H7 (cell line): ENCODE measurements at places on chromosomes 3 and 15.

DNA sequence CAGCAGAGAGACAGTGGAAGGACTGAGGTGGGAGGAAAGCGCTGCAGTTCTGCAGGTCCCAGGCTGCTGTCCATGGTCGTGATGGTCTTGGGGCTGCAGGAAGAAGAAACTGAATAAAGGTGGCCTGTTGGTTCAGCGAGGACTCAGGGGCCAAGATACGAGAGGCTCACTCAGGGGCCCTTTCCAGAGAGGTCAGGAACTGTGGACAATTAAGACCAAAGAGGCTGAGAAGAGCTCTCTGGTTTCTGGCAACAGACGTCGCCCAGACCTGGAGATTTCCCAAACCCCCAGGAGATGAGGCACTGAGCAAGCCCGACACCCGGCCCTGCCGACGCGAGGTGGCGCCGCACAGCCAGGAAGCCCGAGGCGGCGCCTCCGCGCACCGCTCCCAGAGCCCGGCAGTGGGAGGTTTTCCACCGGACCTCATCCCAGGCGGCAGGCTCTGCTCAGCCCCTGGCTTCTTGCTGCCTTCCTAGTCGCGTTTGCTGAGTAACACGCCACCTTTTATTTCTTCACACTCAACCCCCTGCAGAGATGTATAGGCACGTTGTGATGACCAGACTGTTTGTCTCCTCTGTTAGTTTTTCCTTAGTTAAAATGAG is 56.4 kb upstream of the ARRDC4 start:
- DNase-seq, result peak; percentile 87

DNA sequence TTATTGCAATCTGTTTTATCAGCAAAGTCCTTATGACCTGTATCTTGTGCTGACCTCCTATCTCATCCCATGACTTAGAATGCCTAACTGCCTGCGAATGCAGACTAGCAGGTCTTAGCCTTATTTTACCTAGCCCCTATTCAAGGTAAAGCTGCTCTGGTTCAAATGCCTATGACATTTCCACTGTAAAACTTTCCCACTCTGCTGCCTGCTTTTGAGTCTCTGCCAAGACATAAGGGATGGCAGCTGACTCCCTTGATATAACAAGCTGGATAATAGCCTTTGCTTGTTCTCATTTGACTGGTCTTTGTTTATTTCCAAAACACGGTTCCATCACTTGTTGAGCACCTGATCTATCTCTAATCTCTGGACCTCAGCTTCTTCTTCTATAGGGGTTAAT is 131.9 kb upstream of the STRIT1 start:
- DNase-seq, result no peak

GRCh38 chr3:48039487-48040190 is 23.4 kb upstream of the MAP4 start:
- peak; percentile 17 for DNase-seq

DNA sequence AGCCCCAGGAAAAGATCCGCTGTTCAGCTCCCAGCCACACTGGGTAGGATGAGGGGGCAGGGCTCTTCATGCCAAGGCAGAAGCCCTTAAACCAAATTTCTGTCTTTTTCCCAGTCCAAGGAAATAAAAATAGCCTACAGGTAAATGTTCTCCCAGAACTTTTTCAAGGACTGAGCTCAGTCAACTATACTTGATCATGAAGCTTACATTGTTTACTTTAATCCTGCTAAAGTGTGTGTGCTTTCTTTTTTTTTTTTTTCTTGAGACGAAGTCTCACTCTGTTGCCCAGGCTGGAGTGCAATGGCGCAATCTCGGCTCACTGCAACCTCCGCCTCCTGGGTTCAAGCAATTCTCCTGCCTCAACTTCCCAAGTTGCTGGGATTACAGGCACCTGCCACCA is 17.9 kb downstream of the CLDN18 start:
- no peak for DNase-seq

DNA sequence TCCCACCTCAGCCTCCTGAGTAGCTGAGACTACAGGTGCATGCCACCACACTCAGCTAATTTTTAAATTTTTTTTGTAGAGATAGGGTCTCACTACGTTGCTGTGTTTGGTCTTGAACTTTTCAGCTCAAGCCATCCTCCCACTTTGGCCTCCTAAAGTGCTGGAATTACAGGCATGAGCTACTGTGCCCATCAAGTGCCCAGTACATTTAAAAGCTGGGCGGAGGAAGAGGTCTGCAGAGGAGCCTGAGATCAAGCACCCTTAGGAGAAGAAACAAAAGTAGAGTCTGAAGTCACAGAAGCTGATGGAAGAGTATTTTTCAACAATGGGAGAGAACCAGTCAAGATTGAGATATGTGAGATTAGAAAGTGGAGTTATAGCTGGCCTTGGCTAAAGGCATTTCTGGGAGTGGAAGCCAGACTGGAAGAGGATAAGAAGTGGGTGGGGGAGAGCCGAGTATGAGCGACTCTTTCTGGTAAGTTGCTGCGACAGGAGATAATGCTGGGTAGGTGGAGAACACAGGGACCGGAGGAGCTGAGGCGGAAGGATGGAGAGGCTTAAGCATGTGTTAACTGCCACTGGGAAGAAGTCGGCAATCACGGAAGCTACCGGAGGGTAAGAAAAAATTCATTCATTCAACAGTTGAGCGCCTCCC is 782 bp upstream of the IREB2 start:
- peak; percentile 63 for DNase-seq

DNA sequence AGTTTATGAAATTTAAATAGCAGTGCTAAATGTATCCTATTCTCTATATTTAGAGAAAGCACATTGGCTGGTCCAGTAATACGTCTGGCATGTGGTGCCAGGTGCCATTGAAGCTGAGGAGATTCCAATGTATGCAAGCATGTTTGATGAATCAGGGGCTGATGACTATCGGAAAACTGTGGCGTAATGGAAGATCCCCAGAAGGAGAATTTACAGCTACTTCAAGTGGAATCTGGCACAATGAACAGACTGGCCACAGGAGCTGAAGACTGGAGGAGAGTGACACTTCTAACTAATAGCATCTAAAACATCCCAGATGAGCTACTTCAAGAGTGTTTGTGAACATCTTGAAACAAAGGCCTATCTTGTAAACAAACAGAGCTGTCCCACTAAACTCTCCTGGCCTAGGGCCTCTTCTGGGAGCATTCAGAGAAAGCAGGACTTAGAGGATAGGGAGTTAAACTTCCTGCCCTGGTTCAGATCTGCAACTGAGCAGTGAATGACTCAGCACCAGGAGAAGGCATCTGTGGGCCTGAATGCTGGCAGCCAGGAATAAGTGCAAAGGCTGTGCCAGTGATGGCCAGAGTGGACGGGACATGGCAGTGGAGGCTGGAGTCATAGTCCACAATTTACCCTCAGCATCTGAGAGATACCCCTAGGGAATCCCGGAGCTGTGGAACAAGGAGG is 15.2 kb upstream of the ACTC1 start:
- DNase-seq, result no peak

DNA sequence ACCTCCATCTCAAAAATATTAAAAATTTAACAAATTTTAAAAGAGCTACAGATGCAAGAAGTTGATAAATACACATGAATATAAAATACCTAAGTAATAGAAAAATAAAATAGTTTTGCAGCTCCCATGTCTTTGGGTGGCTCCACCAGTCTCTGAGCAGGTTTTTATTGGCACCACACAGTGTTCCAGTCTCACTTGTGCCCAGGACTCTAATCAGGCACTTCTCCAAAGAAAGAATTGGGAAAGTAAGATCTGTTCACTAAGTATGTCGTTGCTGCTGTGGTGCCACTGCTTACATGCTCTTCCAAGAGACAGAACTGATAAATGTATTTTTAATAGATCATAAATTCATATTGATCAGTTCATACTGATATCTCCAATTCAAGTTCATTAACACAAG is 92.5 kb upstream of the ABI3BP start:
- DNase-seq, result no peak

- DNase-seq, result no peak
Observed at GRCh38 chr15:63050731-63051155, 8.2 kb downstream of the TPM1 start.

- no peak for DNase-seq
Observed at GRCh38 chr3:20320489-20320888, 134.5 kb upstream of the SGO1 start.

- DNase-seq, result peak; percentile 47
Observed at GRCh38 chr15:88805031-88805780, 2.0 kb downstream of the ACAN start.

DNA sequence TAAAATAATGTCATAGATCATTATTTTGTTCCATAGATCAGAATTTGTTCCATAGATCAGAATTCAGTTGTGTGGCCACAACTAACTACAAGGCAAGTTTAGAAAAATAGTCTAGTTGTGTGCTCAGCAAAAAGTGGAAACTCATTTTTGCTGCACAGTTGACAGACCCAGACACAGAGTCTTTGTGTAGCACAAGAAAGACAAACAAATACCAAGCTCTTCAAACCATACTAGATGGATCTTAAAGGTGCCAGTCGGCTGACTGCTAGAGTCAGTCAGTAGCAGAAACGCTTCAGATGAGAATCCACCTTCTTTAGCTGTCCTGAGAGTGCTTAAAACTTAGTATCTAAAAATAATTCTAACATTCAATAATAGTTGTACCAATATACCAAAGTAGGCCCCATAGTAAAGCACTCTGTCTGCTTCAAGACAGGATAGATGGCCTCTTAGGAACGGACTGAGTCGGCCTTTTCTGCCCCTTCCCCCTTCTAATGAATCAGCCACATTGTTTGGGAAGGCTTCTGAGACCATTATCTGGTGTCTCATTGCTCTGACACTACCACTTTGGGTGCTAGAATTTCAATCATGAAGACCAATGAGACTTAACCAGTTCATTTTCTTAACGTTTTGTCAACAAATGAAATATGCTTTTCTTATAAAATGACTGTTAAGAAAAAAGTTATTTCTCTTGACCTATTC is 27.7 kb upstream of the SLC4A7 start:
- no peak for DNase-seq

GRCh38 chr3:126356373-126357264 is 589 bp downstream of the KLF15 start:
- DNase-seq, result peak; percentile 90

- DNase-seq, result peak; percentile 40
Observed at GRCh38 chr3:61381745-61382392, 130.6 kb upstream of the FHIT start.

GRCh38 chr3:174640932-174641331 is 218.2 kb upstream of the NAALADL2 start:
- DNase-seq, result no peak

- no peak for DNase-seq
Observed at GRCh38 chr3:126465928-126466544, 9.7 kb downstream of the ZXDC start.

GRCh38 chr3:59079962-59080361 is 30.1 kb upstream of the CFAP20DC start:
- no peak for DNase-seq

- DNase-seq, result no peak
Observed at GRCh38 chr3:168060317-168060716, 35.4 kb downstream of the GOLIM4 start.

- no peak for DNase-seq
Observed at GRCh38 chr3:183933160-183933559, 48.5 kb upstream of the PARL start.

DNA sequence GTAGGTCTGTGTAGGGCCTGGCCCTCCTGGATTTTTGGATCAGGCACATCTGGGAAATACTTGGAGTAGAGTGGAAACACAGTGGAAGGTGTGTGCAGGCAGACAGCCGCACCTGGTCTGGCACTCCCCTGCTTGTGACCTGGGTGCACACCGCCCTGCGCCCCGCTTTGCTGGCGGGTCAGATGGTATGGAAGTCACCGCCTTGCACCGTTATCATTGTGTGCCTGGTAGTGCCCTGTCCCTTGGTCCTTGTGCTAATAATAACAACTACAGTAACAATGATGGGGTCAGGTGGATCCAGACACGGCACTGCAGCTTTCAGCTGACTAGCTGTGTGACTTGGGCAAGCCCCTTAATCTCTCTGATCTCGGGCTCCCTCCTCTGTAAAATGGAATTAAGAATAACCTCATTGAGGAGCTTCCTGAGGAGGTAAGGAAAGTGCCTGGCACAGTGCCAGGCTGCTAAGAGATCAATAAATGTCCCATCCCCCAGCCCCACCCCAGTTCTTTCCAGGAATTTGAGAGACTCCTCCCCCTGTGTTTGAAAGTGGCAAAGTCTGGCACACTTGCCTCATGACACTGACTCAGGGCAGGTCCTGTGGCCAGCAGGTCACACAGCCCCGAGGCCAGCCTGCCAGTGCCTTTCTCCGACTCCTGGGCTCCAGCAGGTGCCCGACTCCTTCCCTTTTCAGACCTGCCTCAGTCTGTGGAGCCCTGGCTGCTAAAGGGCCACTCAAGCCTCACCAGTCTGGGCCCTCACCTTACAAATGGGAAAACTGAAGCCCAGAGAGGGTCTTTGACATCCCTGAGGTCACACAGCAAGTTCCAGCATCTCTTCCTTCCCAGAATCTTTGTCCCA is 9.8 kb downstream of the ISG20 start:
- DNase-seq, result no peak

GRCh38 chr3:16297997-16298885 is 33.2 kb downstream of the OXNAD1 start:
- DNase-seq, result no peak

DNA sequence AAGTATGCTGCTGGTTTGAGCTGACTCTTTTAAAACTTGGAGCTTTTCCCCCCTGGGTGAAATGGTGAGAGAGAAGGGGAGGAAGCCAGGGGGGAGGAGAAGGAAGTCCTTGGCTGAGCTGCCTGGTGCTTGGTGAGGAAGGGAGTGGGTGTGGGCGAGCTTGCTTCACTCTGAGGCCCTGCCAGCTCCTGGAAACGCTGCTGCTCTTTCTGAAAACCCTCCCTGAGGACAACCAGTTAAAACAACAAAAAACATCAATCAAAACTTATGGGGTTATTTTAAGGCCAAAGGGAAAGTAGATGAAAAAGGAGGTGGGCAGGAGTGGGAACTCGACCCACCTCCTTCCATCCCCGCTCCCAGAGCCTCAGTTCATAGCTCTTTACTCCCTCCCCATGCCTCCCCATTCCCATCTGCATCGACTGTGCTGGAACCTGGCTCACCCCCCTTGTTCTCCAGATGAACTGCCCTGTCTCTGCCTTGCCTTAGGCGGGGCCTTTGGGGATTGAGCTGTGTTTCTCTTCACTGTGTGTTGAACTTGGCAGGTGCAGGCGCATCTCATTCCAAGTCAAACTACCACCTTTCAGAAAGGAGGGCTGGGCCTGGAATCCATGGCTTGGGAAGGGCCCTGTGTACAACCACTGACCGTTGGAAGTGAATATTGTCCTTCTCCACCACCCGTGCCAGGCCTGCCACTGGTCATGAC is 166.1 kb downstream of the ZNF621 start:
- no peak for DNase-seq
